Stimulated activated CD8-positive, alpha-beta memory T cell treated with anti-CD3 and anti-CD28 coated beads, Interleukin-4, amount 100 ng/mL, for 1 hour (primary cell): ENCODE measurements at places on chromosomes 13 and 19.

DNA sequence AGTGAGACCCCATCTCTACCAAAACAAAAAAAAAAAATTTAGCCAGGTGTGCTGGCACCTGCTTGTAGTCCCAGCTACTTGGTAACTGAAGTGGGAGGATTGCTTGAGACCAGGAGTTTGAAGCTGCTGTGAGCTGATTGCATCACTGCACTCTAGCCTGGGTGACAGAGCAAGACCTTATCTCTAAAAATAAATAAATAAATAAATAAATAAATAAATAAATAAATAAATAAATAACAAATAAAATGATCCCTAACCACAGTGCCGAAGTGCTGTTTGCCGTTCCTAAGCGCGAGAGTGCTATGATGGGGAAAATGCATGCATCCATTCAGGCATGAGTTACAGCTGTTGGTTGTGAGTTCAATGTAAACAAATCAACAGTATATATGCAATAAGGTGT lies 27.2 kb downstream of the WDR88 start:
- DNase-seq = no peak

DNA sequence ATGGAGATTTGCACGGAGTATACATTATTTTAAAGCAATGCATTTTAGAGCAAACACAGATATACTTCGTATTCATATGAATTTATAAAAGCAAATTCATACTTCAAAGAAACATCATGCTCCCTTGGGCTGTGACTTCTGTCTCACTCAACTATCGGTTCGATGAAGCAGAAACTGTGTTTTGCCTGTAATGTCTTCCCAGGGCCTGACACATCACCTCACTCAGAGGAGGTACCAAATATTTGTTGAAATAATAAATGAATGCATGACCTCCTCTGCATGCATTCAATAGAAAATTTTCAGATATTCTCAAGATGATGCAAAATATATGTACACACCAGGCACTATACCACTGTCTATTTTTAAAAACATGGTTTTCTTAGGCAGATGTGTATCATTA lies 432.7 kb downstream of the EFNB2 start:
- no peak for DNase-seq

GRCh38 chr13:44819245-44819644 lies 170.0 kb downstream of the NUFIP1 start:
- DNase-seq = no peak

- no peak for DNase-seq
Observed at GRCh38 chr19:45501730-45502014, 3.4 kb downstream of the PPM1N start.

DNA sequence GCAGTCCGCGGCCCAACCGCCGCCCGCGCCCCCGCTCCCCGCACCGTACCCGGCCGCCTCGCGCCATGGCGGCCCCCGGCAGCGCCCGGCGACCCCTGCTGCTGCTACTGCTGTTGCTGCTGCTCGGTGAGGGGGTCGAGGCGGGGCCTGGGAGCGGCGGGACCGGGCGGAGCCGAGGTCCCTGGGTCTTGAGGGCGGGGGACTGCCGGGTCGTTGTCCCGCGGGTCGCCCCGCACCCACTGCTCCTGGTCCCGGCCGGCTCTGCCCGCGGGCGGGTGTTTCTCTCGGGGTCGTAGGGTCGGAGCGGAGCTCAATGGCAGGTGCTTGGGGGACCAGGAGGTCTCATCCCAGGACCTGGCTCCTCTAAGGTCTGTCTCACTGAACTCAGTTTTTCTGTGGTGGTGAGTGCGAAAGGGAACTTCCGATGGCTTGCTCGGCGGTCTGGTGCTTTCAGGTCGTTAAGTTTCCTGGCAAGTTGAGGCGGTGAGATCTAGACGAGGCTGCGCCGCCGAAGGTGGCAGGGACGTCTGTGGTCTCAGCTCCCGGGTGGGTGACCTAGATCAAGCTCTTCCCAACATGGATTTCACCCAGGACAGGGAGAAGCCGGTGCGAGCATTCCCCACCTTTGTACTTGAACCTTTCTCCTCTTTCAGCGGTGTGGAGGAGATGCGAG lies 467 bp downstream of the LAMP1 start:
- peak; percentile 26 for DNase-seq

DNA sequence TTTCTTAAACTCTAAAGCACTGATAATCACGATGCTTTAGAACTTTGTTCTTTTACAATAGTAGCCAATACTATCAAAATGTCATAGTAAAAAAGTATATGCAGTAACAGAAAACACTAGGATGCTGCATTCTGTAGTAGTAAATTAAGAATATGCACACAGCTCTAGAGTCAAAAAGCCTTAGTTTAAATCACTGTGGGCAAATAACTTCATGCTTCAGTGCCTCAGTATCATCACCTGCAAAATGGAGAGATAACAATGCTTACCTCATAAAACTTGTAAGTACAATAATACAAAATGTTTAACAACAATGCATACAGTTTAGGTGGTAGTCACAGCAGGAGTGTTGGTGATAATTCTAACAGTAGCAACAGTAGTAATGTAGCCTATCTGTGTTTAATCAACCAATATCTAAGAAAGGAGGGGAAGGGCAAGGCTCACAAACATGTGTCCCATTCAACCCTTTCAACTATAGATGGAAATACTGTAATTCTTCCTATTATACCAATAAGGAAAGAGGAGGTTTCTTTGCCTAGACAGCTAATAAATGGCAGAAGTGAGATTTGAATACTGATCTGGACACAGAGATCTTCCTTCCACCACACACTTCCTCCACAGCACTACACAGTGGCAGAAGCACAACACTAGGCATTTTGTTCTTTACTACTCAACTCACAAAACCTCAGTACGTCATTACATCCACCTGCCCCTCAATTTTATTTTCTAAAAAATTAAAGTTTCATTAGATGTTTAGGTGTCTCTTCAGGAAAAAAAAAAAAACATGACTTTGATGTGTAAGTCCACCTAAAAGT lies 4.6 kb downstream of the RBM26 start:
- DNase-seq = no peak

DNA sequence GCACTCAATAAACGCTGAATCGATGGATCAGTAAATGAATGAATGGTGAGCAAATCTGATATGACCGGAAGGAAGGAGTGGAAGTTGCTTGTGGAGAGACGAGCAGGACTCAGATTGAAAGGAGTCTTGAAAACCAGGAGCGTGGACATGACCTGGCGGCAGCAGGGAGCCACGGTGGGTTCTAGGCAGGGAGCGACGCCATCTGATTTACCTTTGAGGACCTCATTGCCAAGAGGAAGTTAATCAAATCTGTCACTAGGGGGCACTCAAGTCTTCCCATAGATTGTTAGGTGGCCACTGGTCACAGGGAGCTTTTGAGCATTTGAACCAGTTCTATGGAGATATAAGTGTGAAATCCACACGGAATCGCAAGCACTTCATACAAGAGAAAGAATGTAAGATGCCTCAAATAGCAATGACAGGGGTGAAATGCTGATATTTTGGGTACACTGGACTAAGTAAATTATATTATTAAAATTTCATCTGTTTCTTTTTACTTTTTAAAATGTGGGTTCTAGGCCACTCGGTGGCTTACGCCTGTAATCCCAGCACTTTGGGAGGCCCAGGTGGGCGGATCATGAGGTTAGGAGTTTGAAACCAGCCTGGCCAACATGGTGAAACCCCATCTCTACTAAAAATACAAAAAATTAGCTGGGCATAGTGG lies 9.2 kb upstream of the FBN3 start:
- DNase-seq = peak; percentile 17

- DNase-seq = no peak
Observed at GRCh38 chr13:110158226-110158625, 148.7 kb downstream of the COL4A1 start.

- no peak for DNase-seq
Observed at GRCh38 chr19:41903193-41903953, 20.4 kb downstream of the ARHGEF1 start.

DNA sequence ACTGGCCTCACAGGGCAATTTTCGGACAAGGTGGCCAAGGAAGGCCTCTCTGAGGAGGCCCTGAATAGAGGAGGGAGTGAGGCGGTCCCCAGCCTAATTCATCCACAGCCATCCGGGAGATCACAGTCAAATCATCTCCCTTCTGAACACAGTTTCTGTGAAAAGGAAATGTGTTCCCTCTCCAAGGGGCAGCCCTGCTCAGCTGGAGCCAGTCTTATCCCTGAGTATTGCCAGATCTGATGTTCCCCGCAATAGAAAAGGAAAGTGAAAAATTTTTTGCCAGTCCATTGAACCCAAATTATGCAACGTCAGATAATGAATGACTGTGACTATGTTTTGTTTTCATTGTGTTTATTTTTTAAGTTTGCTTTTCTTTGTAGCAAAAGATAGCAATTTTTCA lies 125.9 kb downstream of the SIPA1L3 start:
- DNase-seq = no peak

GRCh38 chr19:21430675-21431074 lies 33.7 kb downstream of the ZNF493 start:
- no peak for DNase-seq

DNA sequence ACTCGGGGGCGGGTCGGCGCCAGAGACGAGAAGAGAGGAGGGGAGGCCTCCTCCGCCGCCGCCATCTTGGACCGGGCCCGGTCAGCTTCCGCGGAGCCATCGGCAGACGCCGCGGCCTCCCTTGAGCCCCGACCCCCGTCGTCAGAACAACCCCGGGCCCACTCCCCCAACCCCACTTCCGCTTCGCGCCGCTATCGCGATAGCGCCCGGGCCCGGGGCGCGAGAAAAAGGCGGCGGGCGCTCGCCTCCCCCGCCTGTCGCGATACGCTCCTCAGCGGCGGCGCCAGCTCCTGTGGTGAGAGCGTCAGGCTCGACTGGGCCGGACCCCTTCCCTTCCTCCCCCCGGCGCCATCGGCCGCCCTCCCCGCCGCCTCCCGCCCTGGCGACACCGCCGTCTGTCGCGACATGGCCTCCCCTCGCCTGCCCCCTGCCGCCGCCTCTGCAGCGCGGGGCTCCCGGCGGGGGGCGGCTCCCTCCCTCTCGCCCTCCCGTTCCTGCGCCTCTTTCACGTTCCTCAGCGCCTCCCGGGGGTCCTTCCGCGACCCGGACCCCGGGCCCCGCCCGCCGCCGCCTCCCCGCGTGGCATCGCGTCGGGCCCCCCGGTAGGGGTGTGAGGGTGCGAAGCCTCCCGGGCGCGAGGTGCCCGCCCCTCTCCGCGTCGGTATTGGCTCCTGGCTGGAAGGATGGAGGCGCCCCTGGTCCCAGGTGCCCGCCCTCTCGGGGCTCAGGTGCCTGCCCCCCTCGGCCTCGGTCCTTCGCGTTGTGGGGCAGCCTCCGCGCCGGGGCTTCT lies at the start of gene CNOT3:
Gene CNOT3 (plus strand): TSS at position 64 of the 790 bp plus-strand sequence. CDS start 5,217 bp downstream, outside the sequence.
- DNase-seq = no peak

DNA sequence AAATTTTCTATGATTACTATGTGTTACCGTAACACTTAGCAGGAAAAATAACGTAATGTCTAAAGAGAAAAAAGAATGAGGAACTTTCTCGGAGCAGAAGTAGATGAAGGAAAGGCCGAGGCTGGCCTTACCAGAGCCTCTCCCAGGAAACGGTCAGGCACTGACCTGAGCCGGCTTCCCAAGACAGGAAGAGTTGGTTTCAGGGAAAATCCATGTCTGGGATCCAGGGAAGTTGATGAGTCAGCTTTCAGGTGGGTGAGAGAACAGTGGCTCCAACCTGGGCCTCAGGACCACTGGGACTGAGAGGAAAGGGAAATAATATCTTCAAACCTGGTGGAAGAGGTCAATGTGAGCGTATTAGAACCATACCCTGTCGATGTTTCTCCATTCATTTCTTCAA lies 93.3 kb upstream of the UBL3 start:
- DNase-seq = no peak

DNA sequence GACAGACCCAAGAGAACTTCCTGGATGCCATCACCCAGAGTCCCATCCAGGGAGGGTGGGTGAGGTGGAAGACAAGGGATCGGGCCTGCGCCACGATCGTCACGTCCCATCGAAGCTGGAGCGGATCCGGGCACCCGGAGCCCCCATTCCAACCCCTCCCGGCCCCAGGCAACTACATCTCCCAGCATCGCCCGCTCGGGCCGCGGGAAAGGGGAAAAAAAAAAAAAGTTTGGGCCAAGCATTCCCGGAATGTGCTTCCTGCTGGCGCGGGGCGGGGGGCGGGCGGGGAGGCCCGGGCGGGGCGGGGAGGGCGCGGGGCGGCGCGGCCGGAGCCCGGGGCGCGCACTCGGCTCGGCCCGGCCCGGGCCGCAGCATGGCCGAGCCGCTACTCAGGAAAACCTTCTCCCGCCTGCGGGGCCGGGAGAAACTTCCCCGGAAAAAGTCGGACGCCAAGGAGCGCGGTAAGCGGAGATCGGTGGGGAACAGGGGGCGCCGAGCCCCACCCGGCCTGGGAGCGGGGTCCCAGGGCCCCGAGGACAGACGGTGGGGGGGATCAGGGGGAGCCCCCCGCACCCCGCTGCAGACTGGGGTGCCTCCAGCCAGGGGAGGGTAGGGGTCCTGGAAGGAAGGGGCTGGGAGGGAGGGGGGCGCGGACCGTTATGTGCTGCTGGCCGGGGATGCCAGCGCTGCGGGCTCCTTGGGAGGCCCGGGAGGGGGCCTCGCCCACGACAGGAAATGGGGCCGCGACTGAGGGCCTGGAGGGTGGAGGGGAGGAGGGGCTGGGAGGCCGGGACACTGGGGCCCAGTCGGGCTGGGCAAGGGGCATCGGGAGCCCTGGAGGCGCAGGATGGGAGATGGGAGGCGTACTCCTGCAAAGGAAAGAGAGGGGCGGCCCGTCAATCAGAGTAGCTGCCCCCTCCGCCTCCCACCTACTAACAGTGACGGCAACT lies at the start of gene SYDE1:
Gene SYDE1 (plus strand): TSS at position 341 of the 950 bp plus-strand sequence. CDS start 33 bp downstream, at position 374.
- no peak for DNase-seq

DNA sequence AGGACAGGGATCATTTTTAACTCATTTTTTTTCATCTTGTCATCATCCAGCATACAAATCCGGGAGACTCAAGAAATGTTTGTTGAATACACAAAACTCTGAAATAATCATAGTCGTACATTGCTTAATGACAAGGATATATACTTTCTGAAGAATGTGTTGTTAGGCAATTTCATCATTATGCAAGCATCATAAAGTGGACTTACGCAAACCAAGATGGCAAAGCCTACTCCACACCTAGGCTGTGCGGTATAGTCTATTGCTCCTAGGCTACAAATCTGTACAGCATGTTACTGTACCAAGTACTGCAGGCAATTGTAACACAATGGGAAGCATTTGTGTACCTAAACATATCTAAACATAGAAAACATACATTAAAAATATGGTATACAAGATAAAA lies 264.1 kb downstream of the TSHZ3 start:
- DNase-seq = no peak

- DNase-seq = no peak
Observed at GRCh38 chr13:105514401-105514800, 1021.1 kb downstream of the EFNB2 start.

DNA sequence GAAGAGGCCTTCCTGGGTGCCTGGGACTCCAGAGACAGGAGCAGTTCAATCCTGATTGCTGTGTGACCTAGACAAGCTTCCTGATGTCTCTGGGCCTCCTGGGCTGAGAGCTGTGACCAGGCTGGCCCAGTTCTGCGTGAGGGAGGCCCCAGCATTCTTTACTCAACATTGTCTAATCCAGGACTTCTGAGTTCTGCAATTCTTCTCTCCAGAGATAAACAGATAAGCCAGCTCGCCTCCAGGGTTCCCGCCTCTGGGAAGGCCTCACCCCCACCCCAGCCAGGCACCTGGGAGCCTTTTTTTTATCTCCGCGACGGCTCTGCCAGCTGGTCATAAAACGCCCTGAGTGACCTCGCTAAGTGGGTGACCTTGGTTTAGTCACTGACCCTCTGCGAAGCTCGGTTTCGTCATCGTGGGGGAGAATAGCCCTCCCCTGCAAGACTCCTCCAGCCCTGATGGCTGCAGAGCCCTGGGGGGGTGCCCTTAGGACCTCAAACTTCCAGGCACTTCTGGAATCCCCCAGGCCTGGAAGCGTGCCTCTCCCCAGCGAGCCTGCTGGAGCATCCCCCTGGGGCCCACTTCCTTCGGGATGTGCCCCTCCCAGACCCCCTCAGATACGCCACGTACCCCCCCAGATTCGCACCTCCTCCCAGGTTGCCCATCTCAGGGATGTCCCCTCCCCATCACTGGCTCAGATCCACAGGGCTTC lies 1.9 kb downstream of the SULT2B1 start:
- DNase-seq = no peak
